ENCODE measurements at places on chromosomes 13 and 19.
A peak's percentile ranks its signal among the peaks of the same experiment; 100 is the strongest.

GRCh38 chr19:3250675-3251074, 26.2 kb downstream of the CELF5 start:
- peak; percentile 29 for DNase-seq

DNA sequence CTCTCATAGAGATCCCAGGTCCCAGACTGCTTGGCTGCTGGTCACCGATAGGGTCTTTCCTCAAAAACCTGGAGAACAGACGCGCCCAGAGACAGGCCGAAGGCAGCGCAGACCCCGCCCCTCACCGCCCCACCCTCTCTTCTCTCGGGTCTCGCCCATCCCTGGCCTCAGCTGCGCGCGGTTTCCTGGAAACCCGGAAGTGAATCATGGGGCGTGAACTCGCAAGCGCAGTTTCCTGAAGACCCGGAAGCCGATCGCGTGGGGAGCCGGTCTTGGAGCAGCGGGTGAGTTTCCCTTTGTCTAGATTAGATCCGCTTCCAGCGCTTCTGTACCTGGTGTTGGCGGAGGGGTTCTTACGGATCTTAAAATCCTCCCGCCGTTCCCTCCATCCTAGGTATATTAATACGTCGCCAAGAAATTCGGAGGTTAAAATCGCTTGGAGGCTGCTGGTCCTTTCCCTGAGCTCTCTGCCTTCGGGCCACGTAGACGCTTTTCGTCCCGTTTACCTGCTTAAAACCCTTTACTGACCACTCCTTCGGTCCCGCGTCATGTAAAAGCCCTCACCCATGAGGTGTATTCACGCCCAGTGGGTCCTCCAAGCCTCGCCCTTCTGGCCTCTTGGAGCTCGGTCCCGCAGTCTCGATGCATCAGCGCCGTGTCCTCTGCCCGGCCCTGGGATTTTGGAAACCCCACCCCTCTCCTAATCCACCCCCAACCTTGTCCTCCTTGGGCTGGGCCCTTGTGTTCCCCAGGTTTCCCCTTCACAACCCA, at the start of gene ZNF578:
TSS of gene ZNF578 (plus strand) at position 230 of the 771 bp plus-strand sequence. CDS start 48,293 bp downstream, outside the sequence.
- peak; percentile 45 for DNase-seq

DNA sequence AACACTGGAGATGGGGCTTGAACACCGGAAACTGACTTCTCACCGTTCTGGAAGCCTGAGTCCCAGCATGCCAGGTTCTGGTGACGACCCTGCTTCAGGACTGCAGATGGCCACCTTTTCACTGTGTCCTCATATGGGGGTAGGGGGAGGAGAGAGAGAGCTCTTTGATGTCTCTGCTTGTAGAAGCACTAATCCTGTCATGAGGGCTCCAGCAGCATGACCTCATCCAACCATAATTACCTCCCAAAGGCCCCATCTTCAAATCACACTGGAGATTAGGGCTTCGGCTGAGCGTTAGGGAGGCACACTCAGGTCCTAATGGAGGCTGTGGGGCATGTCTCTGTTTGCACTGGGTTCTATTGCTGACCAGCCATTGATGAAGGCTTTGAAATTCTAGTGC, 255.3 kb downstream of the TEX29 start:
- no peak for DNase-seq

GRCh38 chr19:38980583-38981374, 5.2 kb upstream of the FBXO17 start:
- no peak for DNase-seq

DNA sequence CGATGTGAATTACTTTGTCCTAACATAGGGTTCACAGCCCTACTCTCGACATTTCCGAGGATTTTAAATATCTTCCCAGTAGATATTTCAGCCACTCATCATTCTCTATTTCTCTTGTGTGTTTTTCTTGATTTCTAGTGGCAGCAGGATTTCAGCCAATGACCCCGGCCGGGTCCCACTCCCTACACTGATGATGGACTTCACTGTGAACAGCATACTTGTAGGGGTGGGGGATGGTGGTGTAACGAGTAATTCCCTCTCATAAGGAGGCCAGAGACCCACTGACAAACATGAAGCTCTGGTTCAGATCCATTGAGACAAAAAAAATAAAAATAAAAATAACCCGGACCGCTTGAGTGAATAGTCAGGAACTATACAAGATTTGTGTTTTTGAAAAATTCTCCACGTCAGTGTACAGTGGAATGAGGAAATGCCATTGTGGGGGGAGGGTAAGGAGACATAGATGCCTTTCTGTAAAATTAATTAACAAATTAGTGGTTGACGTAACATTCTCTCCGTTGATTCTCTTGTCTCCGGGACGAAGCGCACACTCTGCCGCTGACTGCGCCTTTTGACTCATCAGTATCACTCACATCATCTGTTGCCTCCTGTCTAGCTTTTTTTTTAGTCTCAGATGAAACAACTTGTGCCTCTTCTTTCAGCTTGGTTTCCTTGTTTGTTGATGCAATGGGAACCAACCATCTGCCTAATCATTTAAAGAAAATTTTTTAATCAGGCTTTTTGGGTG, 48.8 kb upstream of the IRS2 start:
- DNase-seq, result no peak

GRCh38 chr13:49635599-49636433, 7.5 kb downstream of the ARL11 start:
- DNase-seq, result peak; percentile 30

- no peak for DNase-seq
These were observed 65.5 kb downstream of the RASA3 start for GRCh38 chr13:114066956-114067355.

DNA sequence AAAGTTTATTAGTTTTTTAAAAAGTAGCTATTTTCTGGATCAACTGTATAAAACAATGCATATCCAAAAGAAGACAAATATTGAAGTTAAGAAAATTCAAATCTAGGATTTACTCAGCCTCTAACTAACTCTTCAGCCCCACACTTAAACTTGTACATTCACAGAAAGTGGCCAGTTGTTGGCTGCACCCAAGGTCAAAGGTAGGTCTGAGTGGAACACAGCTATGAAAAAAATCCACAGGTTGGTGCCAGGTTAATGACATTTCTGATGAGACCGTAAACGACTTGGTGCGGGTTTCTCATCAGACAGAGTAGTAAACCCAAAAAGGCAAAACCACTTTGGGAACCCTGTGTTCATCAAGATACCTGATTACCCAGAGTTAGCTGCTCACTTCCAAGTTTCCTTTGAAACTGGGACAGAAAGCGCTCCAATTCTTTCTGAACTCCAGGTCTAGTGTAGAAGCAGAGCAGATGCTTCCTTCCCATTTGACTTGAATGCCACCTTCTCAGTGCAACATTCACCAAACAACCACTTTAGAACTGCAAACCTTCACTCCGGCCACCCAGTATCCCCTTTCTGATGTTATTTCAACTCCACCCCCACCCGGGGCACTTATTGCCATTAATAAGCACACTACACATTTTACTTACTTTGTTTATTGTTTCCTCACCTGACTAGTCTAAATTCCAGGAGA, 208.3 kb upstream of the STARD13 start:
- no peak for DNase-seq

DNA sequence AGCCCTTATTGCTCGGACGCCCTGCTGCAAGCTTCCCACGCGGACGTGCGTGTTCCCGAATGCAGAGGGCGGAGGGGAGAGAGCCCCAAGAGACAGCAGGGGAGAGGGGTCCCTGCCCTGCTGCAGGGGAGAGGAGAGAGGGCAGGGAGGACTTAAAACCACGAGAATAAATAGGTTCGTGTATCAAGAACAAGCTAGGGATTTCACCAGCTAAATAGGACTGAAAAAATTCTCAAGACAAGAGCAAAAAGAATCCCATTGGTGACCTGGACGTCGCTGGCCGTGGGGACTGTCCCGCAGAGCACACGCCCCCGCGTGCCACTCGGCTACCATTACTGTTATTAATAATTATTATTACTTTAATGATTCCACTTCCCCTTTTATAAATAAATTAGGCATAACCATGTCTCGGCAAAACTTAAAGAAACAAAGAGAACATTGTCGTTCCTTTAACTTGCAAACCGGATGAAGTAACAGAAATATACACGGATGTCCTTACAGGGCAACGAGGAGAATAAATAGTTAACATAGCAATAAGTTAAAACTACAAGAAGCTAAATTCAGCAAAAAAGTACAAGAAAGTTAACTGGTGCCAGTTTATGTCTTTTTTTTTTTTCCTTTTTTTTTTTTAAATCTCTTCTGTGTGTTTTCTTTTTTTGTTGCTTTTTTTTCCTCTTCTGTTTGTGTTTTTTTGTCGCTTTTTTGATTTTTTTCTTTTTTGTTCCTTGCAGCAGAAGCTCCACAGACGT, 16.6 kb downstream of the PRKCSH start:
- DNase-seq, result no peak

GRCh38 chr13:34207334-34207733, 389.4 kb downstream of the RFC3 start:
- DNase-seq, result no peak

GRCh38 chr19:30596813-30597399, 224.7 kb downstream of the ZNF536 start:
- no peak for DNase-seq

DNA sequence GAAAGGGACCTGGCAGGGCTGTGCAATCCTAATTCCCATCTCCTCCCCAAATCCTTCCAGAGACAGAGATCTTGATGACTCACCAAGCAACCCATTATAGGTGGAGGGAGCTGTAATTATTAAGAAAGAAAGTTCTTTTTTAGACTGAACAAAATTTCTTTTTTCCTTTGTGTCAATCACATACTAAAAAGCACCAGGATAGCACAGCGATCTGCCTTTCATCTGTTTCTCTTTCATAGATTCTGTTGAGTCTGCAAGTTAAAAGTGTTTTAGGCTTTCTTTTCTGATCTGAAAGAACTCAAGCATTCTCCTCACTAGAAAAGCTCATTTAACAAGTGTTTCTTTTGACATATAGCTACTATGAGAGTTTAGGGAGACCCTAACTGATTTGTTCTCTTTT, 222.8 kb downstream of the DCT start:
- DNase-seq, result no peak

GRCh38 chr13:52765611-52766390, 26.2 kb upstream of the CNMD start:
- no peak for DNase-seq

GRCh38 chr19:48896191-48896720, 2.3 kb downstream of the TULP2 start:
- peak; percentile 67 for DNase-seq

All from activated CD4-positive, alpha-beta T cell treated with anti-CD3 and anti-CD28 coated beads, Interleukin-2, amount 50 U/mL, for 16 hours (primary cell).